Activated CD8-positive, alpha-beta memory T cell treated with anti-CD3 and anti-CD28 coated beads for 1 hour (primary cell): ENCODE measurements at places on chromosomes 4 and X.

DNA sequence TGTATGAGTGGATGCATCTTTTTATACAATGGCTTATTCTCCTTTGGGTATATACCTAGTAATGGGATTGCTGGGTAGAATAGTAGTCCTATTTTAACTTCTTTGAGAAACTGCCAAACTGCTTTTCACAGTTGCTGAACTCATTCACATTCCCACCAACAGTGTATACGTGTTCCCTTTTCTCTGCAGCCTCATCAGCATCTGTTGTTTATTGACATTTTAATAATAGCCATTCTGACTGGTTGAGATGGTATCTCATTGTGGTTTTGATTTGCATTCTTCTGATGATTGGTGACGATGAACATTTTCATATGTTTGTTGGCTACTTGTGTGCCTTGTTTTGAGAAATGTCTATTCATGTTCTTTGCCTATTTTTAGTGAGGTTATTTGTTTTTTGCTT, 687.0 kb upstream of the EPHA5 start:
- no peak for DNase-seq

DNA sequence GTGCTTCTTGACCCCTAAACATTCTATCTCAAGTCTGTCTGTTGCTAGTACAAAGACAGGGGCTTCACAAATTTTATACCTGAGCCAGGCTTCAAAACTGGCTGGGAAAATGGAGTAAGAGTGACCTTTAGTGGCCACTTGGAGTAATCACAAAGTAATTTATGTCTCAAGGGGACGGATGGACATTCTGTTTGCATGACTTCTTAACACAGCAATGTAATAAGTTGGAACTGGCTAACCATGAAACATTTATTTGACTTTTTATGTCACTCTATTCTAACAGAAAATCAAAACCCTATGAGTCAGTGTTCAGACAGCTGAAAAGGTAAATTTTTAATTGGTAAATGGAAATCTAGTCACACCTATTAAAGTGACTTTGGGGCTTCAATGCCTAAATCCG, 600.6 kb downstream of the ANKRD50 start:
- DNase-seq: no peak

DNA sequence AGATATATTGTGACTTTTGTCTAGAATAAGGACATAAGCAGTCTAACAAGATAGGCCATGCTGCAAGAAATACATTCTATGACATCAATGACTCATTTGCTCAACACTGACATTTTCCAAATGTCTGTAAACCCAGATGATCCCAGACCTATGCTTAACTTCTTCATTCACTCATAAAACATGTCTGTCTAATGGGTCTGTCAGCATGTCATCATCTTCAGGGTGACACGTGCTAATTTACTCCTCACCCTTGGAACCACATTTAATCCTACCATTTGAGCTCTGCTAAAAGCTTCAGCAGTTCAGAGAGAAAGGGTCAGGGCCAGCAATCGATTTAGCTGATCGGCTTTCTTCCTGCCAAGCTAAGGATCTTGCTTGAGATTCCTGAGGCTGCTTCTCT, 109.4 kb upstream of the MAP3K15 start:
- no peak for DNase-seq

- no peak for DNase-seq
Measured at GRCh38 chrX:2498781-2499302, 1.9 kb downstream of the DHRSX start.

GRCh38 chr4:99863804-99864203, 30.4 kb downstream of the LAMTOR3 start:
- no peak for DNase-seq

DNA sequence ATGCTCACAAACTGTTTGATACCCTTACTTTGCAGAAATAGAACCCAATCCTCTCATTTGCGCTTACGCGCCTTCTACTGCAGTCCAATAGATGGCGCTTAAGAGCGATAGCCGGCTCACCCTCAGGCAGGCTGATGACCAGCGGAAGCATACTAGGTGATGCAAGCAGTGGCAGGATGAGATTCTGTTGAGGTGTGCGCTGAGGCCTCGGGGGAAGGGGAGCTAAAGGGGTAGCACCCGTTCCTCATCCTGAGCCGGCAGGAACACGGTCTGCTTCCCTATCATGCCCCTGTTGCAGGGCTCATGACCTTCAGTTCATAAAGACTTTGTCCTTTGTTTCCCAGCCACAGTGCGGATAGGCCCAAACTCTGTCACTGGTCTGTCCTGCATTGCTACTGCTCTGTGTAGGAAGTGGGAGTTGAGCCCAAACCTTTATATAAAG, 628.9 kb downstream of the TLL1 start:
- DNase-seq: no peak

DNA sequence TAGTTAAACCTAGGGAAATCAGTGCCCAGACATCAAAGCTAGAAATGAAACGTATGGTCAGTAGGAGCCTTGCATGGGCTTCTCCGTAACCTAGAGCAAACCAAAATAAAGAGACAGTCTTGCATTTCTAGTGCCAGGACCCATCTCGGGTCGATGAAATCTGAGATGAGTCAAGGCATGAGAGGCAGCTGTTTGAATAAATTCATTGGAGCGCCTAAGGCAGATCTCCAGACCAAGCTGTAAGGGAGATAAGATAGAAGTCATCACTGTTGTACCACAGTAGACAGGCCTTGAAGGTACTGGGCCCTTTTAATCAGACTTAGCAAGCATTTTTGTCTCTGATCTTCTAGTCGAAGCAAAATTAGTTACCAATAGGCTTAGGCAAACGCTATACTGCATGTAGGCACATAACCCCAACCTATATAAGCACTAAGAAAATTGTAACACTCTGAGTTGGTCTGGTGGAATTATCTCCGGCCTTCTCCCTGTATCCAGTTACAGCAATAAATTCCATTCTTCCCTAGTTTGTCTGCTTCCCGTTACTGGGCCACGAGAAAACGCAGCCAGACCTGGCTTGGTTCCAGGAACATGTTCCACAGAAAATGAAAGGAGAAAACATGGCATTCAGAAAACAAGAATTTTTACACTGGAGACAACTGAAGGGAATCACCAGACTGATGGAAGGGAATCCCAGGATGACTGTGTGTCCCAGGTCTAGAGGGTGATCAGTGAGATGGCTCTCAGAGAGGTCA, 21.1 kb upstream of the PAPSS1 start:
- DNase-seq: no peak

GRCh38 chrX:31237189-31237588, 165.3 kb upstream of the FTHL17 start:
- no peak for DNase-seq

DNA sequence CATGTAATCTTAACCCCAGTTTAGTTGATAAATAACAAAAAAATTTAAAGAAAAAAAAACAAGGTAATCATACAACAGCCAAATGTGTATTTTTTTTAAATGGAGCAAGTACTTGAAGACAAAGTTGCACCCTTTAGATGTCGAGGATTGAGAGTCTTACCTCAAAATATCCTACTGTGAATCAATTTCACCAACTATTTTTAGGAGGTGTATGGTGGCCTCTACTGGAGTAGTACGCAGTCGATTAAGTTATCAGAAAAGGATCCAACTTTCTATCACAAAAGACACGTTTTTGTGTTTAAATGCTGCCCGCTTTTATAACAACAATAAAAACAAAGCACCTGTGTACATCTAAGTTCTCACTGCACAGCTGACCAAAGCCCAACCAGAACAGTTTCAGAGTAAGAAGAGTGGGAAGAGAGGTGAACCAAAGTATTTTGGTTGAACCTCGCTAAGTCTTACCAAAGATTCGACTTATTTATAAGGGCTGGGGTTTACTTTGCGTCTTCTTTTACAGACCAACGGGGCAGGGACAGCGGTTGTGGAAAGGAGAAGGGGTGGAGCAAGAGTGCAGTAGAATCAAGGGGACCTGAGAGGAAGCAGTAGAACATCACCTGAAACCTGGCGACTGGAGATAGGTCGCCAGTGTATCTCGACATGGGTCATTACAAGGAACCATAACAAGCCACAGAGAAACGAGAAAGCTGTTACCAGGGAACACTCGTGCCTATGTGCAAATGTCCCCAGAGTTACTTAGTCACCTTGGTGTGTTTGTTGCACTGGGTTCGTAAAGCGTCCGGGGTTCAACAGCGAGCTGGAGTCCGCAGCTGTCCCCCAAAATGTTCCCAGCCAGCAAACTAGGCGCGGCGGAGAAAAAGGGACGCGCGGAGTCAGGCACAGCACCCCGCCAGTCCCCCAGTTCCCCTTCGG, 1.1 kb downstream of the RPS6KA6 start:
- no peak for DNase-seq

- DNase-seq: no peak
Measured at GRCh38 chr4:14092741-14093140, 465.2 kb upstream of the BOD1L1 start.
